Activated CD8-positive, alpha-beta T cell treated with anti-CD3 and anti-CD28 coated beads for 36 hours (primary cell): ENCODE measurements at places on chromosomes 4 and X.

DNA sequence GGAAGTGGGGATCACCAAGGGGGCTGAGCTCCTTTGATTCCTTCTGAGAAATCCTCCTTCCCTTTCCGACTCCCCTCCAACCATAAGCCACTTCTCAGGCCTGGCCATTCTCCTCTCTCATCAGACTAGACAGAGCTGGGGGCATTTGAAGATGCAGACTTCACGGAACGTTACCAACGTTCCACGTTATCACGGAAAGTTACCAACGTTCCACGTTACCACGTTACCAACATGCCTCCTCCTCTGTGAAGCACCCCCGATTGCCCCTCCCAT, 85.4 kb upstream of the WWC2 start:
- H3K4me3 ChIP-seq: no peak overlapping the region
- H3K4me1 ChIP-seq: no peaks in the 10 kb centered on the region
- H3K27me3 ChIP-seq: peaks cover 6% of the 10 kb centered on the region

GRCh38 chr4:3492741-3493719, 29.9 kb downstream of the DOK7 start:
- H3K27ac ChIP-seq: no peak overlapping the region
- no peaks in the 10 kb centered on the region for H3K36me3 ChIP-seq
- no peak for DNase-seq
- no peaks in the 10 kb centered on the region for H3K4me1 ChIP-seq
- H3K4me3 ChIP-seq: no peak overlapping the region

DNA sequence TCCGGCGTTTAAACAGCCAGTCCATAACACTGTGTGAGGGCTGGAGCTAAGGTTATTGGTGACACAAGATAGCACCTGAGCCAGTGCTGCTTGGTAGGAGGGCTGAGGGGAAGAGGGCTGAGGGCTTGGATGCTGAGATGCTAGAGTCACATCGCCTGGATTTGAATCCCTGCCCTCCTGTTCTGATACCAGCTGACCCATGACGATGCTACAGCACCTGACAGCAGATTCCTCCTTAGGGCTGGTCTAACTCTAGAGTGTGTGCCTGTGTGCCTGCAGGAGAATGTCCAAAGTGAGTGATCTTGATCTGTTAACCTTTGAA, 102.5 kb downstream of the PTTG2 start:
- H3K4me3 ChIP-seq: no peak overlapping the region
- no peak for DNase-seq
- H3K4me1 ChIP-seq: peaks cover 13% of the 10 kb centered on the region
- H3K36me3 ChIP-seq: peaks cover 9% of the 10 kb centered on the region
- H3K27me3 ChIP-seq: no peaks in the 10 kb centered on the region
- no peak overlapping the region for H3K27ac ChIP-seq

DNA sequence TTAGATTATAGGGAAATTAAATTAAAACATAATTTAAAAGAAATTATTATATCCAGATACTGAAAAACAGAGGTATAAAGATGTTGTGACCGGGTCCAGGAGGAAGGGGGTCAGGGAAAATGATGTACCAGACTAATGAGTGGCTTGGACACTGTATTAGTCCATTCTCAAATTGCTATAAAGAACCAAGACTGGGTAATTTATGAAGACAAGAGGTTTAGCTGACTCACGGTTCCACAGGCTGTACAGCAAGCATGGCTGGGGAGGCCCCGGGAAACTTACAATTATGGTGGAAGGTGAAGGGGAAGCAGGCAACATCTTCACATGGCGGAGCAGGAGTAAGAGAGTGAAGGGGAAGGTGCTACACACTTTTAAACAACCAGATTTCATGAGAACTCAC, 3.4 kb upstream of the FAM9B start:
- no peak for DNase-seq
- H3K4me1 ChIP-seq: peaks cover 4% of the 10 kb centered on the region
- no peaks in the 10 kb centered on the region for H3K36me3 ChIP-seq
- H3K27ac ChIP-seq: no peak overlapping the region

GRCh38 chr4:26525771-26526150, 35.5 kb upstream of the CCKAR start:
- DNase-seq: no peak
- H3K27ac ChIP-seq: no peak overlapping the region

DNA sequence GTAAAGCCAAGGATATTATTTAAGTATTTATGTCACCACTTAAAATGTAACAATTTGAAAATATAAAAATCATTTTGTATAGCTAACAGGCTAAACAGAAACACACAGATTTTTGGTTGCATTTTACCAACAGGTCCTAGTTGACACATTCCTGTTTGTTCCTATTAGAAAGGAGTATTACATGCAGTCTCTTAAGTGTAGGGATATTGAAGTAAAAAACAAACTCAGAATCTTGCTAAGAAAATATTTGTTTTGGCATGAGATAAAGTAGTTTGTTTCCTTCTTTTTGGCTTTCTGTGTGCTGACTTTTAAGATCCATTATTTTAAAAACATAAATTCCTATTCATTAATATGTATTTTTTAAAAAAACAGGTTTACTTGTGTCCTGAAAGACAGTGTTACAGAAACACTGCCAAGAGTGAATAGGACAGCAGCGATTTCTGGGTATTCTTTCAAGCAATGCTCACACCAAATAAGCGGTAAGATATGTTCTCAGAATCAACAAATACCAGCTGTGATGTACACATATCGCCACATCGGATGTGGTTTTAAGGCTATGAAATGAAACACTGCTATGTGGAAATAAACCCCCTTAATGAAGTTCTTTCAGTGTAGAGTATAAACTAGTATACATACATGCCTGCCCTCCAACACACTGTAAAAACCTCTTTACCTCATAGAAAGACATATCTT, 6.9 kb downstream of the F11 start:
- no peaks in the 10 kb centered on the region for H3K4me1 ChIP-seq
- no peak for DNase-seq
- H3K27ac ChIP-seq: no peak overlapping the region

DNA sequence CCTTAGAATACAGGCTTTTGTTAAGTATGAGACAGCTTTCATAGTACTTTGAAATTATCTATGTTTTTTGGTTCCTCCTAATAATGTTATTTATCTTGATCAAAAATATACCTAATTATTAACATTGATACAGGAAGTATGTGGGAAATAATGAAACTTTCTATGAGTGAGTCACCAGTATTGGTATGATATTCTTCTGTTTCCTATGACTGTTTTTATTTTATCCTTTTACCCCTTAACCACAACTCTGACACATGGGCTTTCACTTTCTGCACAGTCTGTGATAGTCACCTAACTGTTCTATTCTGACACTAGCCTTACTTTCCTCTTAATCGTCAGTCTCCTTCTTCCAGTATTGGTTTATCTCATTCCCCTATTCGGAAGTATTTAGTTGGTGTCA, 4.7 kb downstream of the THAP9 start:
- DNase-seq: peak; percentile 75
- peaks cover 11% of the 10 kb centered on the region for H3K36me3 ChIP-seq
- H3K27ac ChIP-seq: peak overlapping the region; percentile 76
- H3K4me1 ChIP-seq: peaks cover 38% of the 10 kb centered on the region

GRCh38 chrX:73683236-73683859, 120.4 kb downstream of the CHIC1 start:
- H3K27ac ChIP-seq: no peak overlapping the region
- H3K36me3 ChIP-seq: peaks cover 34% of the 10 kb centered on the region
- no peak for DNase-seq

- DNase-seq: no peak
- no peak overlapping the region for H3K4me3 ChIP-seq
- peaks cover 18% of the 10 kb centered on the region for H3K27me3 ChIP-seq
- no peaks in the 10 kb centered on the region for H3K4me1 ChIP-seq
These were observed 21.4 kb downstream of the HMX1 start for GRCh38 chr4:8850074-8850829.

DNA sequence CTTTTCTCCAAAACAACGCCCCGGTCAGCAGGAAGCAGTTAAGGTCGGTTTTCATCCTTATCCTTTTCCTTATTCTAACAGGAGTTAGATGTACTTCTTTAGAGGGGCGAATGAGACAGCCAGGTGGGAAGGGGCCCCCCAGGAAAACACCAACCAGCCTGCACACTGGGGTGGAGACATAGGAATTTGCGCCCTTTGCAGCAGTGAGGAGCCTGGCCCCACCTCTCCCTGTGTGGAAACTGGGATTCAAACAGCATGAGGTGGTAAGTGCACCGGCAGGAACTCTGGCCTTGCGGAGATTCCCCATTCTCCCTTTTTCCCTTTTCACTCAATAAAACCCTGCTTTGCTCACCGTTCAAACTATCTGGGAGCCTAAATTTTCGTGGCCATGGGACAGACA, 8.0 kb upstream of the FAM47C start:
- no peaks in the 10 kb centered on the region for H3K36me3 ChIP-seq
- no peak overlapping the region for H3K27ac ChIP-seq
- H3K4me1 ChIP-seq: no peaks in the 10 kb centered on the region
- DNase-seq: no peak
- H3K27me3 ChIP-seq: no peaks in the 10 kb centered on the region
- no peak overlapping the region for H3K4me3 ChIP-seq

GRCh38 chr4:72208421-72209075, 176.7 kb downstream of the NPFFR2 start:
- DNase-seq: no peak
- no peak overlapping the region for H3K27ac ChIP-seq
- H3K4me3 ChIP-seq: no peak overlapping the region
- H3K36me3 ChIP-seq: no peaks in the 10 kb centered on the region

GRCh38 chrX:71492231-71493065, 40.5 kb upstream of the OGT start:
- peaks cover 12% of the 10 kb centered on the region for H3K4me1 ChIP-seq
- peak; percentile 66 for DNase-seq
- H3K27me3 ChIP-seq: no peaks in the 10 kb centered on the region
- H3K27ac ChIP-seq: peak overlapping the region; percentile 72
- H3K36me3 ChIP-seq: peaks cover 2% of the 10 kb centered on the region

DNA sequence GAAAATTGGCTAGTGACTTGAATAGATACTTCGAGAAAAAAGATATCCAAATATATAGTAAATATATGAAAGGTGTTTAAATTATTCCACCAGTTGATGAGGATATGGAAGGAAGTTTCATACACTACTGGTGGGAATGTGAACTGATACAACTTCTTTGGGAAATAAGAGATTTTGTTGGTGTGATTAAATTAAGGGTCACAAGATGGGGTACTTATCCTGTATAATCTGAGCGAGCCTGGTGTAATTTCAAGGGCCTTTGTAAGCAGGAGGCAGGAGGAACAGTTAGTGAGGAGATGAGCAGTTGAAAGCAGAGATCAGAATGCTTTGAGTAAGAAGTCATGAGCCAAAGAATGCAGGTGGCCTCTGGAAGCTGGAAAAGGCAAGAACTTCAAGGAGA, 192.2 kb downstream of the KCTD8 start:
- no peak overlapping the region for H3K27ac ChIP-seq
- no peaks in the 10 kb centered on the region for H3K36me3 ChIP-seq
- DNase-seq: no peak
- no peak overlapping the region for H3K4me3 ChIP-seq

DNA sequence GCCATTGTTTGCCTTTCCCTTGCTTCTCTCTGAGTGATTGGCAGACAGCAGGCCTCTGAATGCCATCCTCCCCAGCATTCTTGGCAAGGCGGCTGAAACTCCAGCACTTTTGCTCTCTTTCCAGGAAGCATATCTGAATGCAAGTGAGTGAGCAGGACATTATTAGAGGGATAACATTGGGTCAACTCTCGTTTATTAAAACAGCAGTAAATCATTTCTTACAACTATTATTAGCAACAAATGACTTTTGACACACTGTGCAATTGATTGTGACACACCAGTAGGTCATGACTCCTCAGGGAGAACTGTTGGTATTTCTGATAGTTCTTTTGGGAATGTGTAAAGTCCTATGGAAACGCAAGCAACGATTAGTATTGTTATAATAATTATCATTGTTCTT, 103.8 kb downstream of the EFNB1 start:
- H3K36me3 ChIP-seq: no peaks in the 10 kb centered on the region
- no peak for DNase-seq
- H3K4me3 ChIP-seq: no peak overlapping the region

- DNase-seq: no peak
- H3K27ac ChIP-seq: no peak overlapping the region
- H3K4me3 ChIP-seq: no peak overlapping the region
- H3K36me3 ChIP-seq: peaks cover 7% of the 10 kb centered on the region
These were observed 28.0 kb downstream of the TBL1X start for GRCh38 chrX:9492901-9493300.

GRCh38 chr4:186592966-186593586, 37.7 kb upstream of the MTNR1A start:
- no peaks in the 10 kb centered on the region for H3K4me1 ChIP-seq
- no peak overlapping the region for H3K4me3 ChIP-seq
- H3K27ac ChIP-seq: no peak overlapping the region
- no peak for DNase-seq
- H3K27me3 ChIP-seq: no peaks in the 10 kb centered on the region
- H3K36me3 ChIP-seq: no peaks in the 10 kb centered on the region

- H3K27me3 ChIP-seq: no peaks in the 10 kb centered on the region
- H3K4me1 ChIP-seq: no peaks in the 10 kb centered on the region
- no peak overlapping the region for H3K27ac ChIP-seq
These were observed 19.8 kb upstream of the ZXDA start for GRCh38 chrX:57930051-57930450.

- H3K4me1 ChIP-seq: no peaks in the 10 kb centered on the region
- no peak overlapping the region for H3K4me3 ChIP-seq
- DNase-seq: no peak
- no peak overlapping the region for H3K27ac ChIP-seq
These were observed 43.2 kb downstream of the HHIP start for GRCh38 chr4:144689125-144689524.

GRCh38 chrX:48794340-48794910, 7.4 kb upstream of the HDAC6 start:
- no peak for DNase-seq
- H3K4me3 ChIP-seq: no peak overlapping the region
- H3K4me1 ChIP-seq: peaks cover 5% of the 10 kb centered on the region
- no peak overlapping the region for H3K27ac ChIP-seq
- H3K36me3 ChIP-seq: no peaks in the 10 kb centered on the region
- H3K27me3 ChIP-seq: no peaks in the 10 kb centered on the region

DNA sequence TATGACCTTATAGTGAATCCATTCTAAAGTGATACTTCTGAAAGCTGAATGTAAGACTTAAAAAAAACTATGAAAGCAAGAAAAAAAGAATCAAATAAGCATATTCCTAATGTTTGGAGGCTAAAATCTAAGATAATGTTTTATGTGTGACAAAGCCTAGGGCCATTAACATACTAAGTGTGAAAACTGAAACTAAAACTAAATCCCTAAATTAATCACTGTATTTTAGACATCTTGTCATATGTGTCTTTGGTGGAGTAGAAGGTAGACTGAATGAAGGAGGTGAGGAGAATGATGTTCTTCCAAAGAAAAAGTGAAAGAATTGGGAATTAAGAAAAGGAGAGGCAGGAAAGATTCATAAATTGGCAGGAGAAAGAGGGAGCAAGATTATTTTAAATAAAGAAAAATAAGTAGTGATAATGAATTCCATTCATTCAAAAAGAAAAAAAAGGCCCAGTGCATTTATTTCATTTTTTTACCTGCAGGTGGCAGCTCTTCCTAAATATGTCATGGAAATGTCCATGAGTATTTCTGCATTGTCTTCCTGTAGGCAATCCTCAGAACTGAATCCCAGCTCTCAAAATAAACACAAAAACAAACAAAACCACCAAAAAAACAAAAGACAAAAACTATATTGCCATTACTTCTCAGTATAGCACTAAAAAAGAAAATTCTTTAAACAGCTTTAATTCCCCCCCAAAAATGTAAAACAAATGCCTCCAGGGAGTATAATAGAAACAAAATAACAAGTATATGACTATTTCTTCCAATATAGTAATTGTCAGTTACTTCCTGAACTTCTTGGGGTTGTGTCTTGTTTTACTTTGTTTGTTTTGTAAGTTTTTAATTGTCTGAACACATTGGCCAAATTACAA, 17.0 kb upstream of the AP1AR start:
- H3K4me3 ChIP-seq: no peak overlapping the region
- no peak for DNase-seq
- H3K27me3 ChIP-seq: no peaks in the 10 kb centered on the region
- H3K27ac ChIP-seq: no peak overlapping the region
